Activated CD4-positive, alpha-beta T cell treated with anti-CD3 and anti-CD28 coated beads for 1 hour (primary cell): ENCODE measurements at places on chromosomes 11 and 22.

DNA sequence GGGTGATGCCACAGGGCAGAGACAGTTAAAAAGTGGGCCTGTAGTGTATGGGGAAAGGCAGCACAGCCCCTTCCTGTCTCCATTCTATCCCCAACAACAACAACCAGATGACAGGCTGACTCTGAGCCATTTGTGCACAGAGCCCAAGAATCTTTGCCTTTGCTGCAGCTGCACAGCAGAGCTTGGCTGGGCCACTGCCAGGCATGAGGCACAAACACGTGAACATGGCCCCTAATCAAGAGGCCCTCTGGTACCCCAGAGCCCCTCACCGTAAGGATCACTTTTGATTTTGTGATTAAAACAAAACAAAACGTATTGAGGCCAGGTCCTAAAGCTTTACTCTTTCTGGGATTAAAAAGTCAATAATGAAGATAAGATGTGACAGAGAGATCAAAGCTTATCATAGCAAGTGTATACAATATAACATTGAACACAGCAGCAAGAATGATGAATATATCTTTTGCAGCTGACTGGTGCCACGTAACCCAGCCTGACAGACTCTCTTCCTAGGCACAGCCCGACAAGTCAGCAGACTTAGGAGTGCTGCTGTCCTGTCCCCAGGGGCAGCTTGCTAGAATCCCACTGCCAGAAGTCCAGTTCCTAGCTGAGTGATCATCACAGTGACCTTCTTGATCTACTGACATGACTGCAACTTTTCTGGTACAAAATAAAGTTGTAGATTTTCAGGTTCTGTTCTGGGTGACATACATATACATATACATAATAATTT is 117.8 kb downstream of the SERGEF start:
- DNase-seq: no peak

DNA sequence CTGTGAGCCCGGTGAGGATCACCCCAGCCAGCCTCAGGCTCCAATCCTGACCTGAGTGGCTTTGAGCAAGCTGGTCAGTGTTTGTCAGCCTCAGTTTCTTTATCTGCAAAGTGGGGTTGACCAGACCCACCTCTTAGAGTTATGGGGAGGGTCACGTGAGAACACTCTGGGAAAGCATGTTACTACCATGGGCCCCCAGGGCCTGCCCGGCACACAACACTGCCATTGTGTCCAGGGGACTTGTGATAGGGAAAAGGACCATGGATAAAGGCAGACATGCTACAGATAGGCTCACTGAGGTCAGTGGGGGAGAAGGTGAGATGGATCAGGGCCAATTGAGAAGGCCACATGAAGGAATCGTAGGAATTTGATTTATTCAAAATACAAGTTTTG is 32.1 kb upstream of the SUSD2 start:
- no peak for DNase-seq

GRCh38 chr11:44746894-44747293 is 20.1 kb downstream of the TSPAN18 start:
- DNase-seq: no peak

- no peak for DNase-seq
These were observed 313.1 kb downstream of the LRRC4C start for GRCh38 chr11:41146326-41146725.

DNA sequence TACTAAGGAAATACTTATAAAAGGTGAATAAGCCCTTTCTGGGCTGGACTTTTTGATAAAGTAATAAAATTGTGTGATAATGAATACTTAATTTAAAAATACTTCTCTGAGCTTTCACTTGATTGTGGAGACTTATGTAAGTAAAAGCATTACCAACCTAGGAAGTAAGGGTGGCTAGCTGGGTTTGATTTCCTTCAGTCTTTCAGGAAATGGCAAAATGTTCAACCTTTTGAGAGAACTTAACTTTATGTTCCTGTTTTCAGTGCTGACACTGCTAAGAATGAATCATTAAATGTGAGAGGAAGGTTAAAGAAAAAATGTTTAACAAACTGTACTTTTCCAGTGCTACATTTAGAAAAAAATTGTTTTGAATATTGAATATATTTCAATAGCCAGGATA is 900.3 kb downstream of the METTL15 start:
- DNase-seq: no peak
